ENCODE measurements at places on chromosomes 7 and 10. TPM values are rescaled to one million over a fixed set of nuclear protein-coding genes. Genes with fewer than 3 reads are reported as not detected.

The SRRM3 gene
- not detected for total RNA-seq

The OR13A1 gene
- not detected for total RNA-seq

The PDGFA gene
- total RNA-seq, result 1.6 TPM

The CDNF gene
- 0.48 TPM for total RNA-seq

The ACSM6 gene
- total RNA-seq, result not detected

The DOCK4 gene
- total RNA-seq, result 0.23 TPM

The KCTD7 gene
- total RNA-seq, result 27.1 TPM

The ANKRD30A gene
- not detected for total RNA-seq

The CREB3L2 gene
- total RNA-seq, result 47.0 TPM

The BTBD16 gene
- total RNA-seq, result not detected

The EGFR gene
- total RNA-seq, result not detected

The FAM25A gene
- not detected for total RNA-seq

The VAX1 gene
- not detected for total RNA-seq
